Renal cortical epithelial cell (primary cell): ENCODE measurements at places on chromosomes 12 and 14.

- no peak for DNase-seq
These were observed 95.4 kb downstream of the NKX2-1 start for GRCh38 chr14:36424478-36425102.

- DNase-seq = peak; percentile 85
These were observed 8.7 kb upstream of the SMUG1 start for GRCh38 chr12:54197431-54197909.

GRCh38 chr12:97022536-97023230 is 115.6 kb downstream of the NEDD1 start:
- DNase-seq = no peak

DNA sequence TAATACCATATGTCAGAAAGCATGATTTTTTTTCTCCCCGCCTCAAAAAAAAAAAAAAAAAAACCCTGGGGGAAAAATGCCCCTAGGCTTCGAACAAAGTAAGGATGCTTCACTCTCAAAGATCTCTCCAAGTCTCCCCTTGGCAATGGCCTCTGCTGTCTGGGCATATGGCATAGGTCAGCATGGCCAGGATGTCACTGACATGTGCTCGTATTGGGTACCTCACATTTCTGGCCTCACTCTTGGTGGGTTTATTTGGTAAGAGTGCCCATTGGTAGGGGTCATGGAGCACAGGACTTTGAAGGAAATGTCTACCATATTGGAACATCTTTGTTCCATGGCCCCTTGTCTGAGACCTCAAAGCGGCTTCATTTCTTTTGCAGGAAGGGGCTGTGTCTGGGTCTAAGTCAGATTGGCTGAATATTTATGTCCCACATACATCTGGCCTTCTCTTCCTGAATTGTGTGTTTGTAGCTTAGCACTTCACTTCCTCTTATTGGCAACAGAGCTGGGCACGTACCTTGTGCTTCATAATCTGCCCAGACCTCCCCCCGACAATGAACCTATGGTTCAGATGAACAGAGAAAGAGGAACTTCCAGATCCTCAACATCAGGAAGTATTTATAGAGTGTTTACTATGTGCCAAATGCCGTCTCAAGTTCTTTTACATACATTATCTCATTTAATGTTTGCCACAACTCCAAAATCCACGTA is 36.3 kb upstream of the OAS1 start:
- no peak for DNase-seq

- DNase-seq = no peak
These were observed 51.5 kb upstream of the SLC2A13 start for GRCh38 chr12:40157336-40157735.

DNA sequence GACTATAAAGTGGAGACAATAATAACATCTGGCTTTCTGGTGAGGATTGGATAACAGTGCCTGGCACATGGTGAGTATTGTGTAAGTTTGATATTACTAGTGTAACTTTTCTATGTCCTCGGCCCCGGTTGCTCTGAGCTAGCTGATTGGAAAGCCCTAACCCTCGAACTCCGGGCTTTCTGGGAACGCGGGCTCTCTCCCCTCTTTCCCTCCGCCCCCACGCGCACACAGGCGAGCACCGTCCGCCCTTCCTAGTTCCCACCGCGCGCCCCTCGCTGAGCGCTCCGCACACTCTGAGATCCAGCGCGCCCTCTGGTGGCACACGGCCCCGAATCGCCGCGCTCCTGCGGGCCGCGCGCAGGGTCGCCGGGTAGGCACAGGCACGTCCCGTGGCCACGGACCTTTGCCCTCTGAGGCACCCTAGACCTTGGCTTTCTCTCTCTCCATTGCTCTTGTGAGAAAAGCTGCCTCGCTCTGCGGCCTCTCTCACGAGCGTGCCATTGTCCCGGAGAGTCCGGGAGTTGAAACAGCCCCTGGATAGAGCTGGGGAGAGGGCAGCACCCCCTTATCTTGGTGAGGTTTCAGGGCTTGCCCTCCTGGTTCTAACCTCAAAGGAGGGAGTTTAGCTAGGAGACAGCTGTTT is 23.2 kb upstream of the ESRRB start:
- no peak for DNase-seq

DNA sequence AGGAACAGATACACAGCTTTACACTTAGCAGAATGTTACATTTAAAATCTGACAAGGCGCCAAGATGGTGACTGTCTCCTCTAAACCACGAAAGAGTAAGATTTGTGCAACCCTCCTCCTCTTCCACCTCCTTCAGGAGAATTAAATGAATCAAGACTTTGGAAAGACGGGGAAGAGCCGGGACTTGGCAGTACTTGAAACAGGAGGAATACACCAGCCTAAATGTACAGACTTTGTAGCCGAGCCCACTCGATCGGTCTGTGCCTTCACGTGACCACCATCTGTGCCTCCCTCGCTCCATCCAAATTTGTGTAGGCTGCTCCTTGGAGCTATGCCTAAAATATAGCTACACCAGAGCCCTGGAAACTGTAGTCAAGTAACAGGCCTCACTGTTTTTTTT is 38.3 kb downstream of the SSPN start:
- no peak for DNase-seq

DNA sequence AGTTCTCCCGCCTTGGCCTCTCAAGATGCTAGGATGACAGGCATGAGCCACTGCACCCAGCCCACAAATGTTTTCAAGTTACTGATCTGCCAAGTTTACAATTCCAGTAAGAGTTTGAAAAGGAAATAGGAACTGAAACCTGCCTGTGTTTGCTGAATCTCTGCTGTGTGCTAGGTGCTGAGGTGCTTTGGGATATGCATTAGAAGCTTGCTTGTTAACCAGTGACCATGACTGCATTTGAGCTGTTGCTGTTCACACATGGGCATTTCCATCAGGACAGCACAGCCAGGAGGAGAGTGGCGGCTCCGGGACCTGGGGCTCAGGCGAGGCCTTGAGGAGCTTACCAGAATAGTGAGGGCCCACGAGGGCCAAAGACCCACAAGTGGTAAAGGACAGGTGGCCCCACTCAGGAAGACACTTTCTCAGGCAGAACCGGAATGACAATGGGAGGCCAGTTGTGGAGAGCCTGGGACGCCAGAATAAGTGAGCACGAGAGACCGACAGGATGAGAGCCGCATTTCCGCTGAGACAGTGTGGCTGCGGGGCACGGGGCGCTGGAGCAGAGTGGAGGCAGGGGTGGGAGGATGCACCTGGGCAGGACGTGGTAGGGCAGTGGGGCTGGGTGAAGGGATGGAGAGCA is 54.5 kb upstream of the MMP17 start:
- DNase-seq = no peak

DNA sequence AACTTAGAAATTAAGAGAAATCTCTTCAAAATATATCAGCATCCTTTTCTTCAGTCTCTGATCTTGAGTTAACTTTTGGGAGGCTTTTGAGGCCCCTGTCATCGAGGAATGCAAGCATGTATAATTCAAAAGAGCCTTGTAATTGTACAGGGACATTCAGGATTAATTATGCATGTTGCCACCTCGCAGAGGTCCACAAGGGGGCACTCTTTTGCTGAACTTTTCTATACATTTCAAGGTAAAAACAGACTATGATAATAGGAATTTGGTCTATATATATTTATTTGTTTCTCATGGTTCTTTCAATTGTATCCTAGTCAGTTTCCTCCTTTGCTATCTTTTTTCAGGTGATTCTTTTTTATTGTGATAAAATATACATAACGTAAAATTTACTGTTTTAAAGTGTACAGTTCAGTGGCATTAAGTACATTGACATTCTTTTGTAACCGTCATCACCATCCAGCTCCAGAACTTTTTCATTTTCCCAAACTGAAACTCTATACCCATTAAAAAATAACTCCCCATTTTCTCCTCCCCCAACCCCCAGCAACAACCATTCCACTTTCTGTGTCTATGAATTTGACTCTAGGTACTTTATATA is 47.0 kb upstream of the SLC2A13 start:
- DNase-seq = peak; percentile 45

DNA sequence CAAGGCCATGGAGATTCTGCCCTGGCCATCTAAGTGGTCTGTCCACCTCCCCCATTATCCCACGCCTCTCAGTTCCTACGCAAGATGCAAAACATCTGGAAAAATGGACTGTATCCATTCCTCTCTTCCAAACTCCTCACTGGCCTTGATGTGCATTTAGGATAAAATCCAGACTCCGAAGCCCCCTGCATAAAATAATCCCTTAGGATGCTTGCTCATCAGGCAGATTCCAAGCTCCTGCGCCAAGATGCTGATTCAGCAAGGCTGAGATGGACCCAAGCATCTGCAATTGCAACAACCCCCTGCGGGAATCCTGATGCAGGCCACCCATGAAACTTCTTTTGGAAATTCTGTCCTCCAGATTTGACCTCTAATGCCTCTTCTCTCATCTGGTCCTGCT is 81.6 kb downstream of the SPRING1 start:
- DNase-seq = no peak

- DNase-seq = no peak
These were observed 42.4 kb downstream of the TTLL5 start for GRCh38 chr14:75703467-75703866.

DNA sequence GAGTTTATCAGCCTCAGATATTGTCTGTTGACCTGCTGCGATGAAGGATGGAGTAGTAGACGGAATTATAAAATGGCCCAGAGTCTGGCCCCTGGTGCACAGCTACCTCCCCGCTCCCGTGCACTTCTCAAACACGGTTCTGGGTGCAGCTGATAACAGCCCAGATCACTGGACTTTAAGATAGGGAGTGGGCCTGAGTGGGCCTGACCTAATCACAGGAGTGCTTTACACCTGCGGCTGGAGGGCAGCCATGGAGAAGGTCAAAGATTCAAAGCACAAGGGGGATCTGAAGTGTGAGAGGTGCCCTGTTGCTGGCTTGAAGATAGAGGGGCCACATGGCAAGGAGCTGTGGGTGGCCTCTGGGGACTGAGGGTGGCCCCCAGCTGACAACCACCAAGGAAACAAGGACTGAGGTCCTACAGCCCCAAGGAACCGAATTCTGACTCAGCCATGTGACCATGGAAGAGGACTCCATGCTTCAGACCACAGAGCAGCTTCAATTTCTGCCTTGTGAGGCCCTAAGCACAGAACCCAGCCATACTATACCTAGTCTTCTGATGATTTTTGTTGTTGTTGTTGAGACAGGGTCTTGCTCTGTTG is 113.4 kb downstream of the ZNF664 start:
- no peak for DNase-seq

DNA sequence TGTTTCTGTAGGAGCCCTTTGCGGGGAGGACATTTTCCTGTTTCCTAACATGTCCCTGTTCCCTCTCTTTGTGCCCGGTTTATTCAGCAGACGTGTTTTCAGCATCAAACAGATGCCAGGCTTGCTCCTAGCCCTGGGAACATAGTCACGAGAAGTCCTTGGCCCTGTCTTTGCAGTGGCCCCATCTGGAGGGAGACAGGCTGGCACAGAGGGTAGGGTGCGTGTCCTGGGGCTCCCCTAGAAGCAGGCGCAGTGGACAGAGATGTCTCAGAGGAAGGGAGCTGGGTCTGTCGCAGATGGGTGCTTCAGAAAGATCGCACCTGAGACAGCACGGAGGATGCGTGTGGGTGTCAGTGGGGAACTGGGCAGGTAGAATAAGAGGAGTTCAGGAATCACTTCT is 75.0 kb upstream of the DYNC1H1 start:
- DNase-seq = no peak

DNA sequence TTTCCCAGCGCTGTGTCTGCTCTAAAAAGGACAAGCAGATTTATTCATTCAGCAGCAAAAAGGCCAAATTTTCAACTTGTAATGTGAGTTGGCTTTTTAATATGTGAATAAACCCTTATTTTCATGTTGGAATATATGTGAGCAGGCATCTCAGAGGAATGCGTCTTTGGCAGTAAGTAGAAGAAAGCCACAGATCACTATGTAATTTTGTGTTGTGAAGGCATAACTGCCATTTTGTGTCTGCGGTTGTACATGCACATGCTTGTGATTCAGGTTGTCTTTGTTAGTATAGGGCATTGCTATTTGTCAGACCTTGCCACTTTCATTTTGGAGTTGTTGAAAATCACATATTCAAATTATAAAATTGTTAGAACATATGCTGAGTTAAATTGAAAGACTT is 398.8 kb upstream of the RGS6 start:
- DNase-seq = no peak

- peak; percentile 70 for DNase-seq
These were observed 196.6 kb downstream of the PCNX1 start for GRCh38 chr14:71103662-71104484.

- no peak for DNase-seq
These were observed 3.0 kb upstream of the TESC start for GRCh38 chr12:117101953-117102799.

GRCh38 chr12:81261508-81262207 is 183.8 kb downstream of the ACSS3 start:
- no peak for DNase-seq

DNA sequence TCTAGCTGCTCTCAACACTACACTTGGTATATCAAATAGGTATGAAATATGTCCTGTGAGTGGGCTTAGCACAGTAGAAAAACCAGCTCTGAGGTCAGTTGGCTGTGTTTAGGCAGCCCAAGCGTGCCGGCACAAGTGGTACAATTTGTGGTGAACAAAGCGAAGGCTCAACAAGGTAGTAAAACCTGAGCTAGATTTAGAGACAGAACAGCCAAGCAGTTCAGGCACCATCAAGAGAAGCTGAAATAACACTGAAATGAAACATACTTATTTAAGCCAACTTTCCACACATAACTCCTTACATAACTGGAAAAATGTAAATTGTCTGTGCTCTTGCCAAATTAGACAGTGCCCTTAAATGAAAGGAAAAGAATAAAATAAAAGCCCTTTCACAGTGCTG is 596.8 kb upstream of the FBXO33 start:
- DNase-seq = no peak

DNA sequence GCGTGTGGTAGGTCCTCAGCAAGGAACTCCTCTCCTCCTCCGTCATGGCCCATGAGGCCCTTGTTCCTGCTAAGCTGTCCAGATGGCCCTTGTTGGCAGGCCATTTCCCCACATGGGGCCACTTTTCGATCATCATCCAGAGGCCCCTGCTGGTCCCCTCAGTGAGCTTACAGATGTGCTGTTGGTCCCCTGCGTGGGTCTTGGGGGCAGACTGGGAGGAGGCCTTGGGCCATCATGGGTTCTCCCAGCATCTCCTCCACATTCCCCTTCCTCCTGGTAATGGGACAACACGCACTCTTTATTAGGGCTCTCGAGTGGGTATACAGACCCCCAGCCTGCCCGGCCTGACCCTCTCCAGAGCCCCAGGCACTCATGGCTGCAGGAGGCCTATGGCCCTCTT is 114.7 kb downstream of the BEGAIN start:
- DNase-seq = no peak

GRCh38 chr12:116919706-116920485 is 9.1 kb downstream of the FBXW8 start:
- peak; percentile 30 for DNase-seq

GRCh38 chr12:47238669-47239114 is 158.9 kb upstream of the AMIGO2 start:
- peak; percentile 42 for DNase-seq

GRCh38 chr14:99936738-99937474 is 128.3 kb upstream of the EVL start:
- DNase-seq = no peak

GRCh38 chr12:54427106-54427505 is 8.0 kb upstream of the ITGA5 start:
- no peak for DNase-seq

- DNase-seq = no peak
These were observed 35.1 kb upstream of the MMP19 start for GRCh38 chr12:55877824-55878223.
